ENCODE measurements at places on chromosomes 7 and 10. TPM values are rescaled to one million over a fixed set of nuclear protein-coding genes. Genes with fewer than 3 reads are reported as not detected.

Gene FAM131B
- 0.22 TPM for total RNA-seq

Gene TAC1
- total RNA-seq: not detected

Gene CDHR3
- total RNA-seq: 0.60 TPM

Gene PRLHR
- not detected for total RNA-seq

Gene NOS3
- 25.0 TPM for total RNA-seq

Gene ST8SIA6
- total RNA-seq: 0.87 TPM

Gene ASB10
- total RNA-seq: not detected

Gene CPA4
- under 0.01 TPM for total RNA-seq

Measured in lung microvascular endothelial cell (primary cell).